Stimulated activated CD4-positive, alpha-beta T cell treated with anti-CD3 and anti-CD28 coated beads, Interleukin-4, amount 100 ng/mL, for 4 hours (primary cell): ENCODE measurements at places on chromosomes 13 and 19.
A peak's percentile ranks its signal among the peaks of the same experiment; 100 is the strongest.

DNA sequence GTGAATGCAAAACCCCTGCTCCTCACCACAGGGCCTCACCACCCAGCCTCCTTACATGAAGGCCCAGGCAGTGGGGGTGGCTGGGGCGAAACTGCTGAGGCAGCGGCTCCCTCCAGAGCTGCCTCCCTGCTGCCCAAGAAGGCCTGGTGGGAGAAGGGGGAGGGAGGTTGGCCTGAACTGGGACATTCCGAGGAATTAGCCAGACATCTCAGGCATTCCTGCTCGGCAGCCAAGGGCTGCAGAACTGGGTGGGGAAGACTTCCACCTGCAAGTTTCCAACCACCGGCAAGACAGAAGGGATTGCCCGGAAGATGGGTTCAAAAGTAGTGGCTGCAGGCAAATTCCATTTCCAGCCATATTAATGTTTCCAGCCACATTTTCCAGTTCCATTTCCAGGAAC, 2.3 kb upstream of the PSPN start:
- no peak for DNase-seq

GRCh38 chr13:39038569-39039030, 344 bp downstream of the NHLRC3 start:
- peak; percentile 25 for DNase-seq

GRCh38 chr13:20192158-20192835, 441 bp downstream of the GJB2 start:
- DNase-seq: no peak

DNA sequence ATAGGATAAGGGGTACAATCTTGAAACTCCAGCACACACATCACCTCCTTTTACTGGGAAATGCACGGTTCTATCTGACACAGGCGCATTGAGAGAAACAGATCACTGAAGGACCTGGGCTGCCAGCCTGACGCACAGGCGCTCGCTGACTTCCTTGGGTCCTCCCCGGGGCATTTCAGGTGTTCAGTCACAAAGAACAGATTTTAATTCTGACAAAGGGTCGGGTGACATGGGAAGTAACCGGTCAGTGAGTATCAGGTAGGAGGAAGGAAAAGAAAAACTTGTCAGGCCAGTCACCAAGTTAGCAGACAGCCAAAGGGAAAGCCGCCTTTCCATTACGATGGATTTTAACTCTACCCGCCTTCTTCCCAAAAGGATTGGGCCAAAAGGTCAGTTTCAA, 39.6 kb downstream of the INSR start:
- DNase-seq: no peak

DNA sequence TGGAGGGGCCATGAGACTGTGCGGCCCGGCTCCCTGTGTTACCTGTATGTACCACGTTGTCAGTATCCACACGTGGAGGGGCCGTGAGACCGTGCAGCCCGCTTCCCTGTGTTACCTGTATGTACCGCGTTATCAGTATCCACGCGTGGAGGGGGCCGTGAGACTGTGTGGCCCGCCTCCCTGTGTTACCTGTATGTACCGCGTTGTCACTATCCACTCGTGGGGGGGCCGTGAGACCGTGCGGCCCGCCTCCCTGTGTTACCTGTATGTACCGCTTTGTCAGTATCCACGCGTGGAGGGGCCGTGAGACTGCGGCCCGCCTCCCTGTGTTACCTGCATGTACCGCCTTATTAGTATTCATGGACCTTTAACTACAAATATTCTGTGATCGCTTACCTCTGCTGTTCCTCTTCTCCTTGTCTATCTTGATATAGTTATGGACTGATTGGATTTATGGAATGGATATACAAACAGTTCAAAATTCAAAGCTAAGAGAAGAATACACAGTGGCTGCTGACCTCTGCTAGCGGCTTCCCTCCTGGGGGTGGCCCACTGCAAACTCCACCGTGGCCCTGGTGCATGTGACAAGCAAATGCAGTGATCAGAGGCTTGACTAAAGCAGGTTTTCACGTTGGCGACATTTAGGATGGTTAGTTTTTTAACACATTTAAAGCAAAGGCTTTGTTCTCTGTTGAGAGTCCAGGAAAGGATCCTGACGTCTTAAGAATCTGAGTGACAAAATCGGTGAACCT, 38.7 kb downstream of the ATP11A start:
- no peak for DNase-seq

DNA sequence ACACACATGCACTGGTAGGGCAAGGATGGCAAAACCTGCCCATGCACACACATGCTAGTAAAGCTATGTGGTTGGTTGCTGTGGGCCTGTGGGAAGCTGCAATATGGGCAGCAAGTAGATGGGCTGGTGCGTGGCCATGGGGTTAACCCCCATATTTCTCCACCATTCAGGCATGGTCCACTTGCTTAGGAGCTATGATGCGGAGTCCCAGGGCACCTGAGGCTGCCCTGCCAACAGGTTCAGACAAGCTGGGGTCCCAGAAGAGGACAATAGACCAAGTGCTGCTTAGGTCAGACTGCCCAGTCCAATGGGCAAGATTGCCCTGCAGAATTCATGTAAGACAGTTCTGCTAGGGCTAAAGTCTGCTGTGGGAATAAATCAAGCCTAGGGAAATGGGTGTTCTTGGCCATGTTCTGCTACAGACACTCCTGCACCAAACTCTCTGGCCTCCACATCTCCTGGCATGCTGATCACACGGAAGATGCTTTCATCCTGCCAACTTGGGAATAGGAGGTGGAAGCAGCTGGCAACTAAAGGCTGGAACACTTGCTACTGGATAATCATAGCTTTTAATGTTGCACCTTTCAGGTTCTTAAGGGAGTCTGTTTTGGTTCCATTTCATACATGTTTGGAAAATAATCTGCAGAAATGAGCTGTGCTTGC, 646.3 kb upstream of the SLITRK1 start:
- no peak for DNase-seq

GRCh38 chr13:43597599-43597945, 189.2 kb downstream of the ENOX1 start:
- DNase-seq: no peak

- no peak for DNase-seq
Measured at GRCh38 chr13:21218351-21219035, 42.0 kb downstream of the MRPL57 start.

GRCh38 chr13:40787062-40787461, 2.3 kb upstream of the SLC25A15 start:
- no peak for DNase-seq

DNA sequence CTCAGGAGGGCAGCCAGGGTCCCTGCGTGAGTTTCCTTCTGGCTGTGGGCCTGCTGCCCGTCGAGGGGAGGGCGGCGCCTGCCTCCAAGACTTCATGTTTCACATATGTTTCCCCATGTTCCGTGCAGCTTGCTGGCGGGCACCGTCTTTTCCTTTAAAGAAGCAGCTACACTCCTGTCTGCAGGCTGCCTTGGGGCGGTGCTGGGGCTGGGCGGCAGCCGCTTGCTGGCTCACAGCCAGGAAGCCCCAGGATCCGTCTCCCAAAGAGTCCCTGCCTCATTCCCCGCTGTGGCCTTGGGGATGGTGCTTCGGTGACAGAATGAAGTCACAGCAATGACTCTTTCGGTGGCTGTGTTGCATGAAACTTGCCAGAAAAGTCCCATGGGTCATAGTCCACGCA, 24.9 kb downstream of the PIAS4 start:
- DNase-seq: no peak

GRCh38 chr19:4081441-4082129, 14.9 kb upstream of the ZBTB7A start:
- DNase-seq: no peak

DNA sequence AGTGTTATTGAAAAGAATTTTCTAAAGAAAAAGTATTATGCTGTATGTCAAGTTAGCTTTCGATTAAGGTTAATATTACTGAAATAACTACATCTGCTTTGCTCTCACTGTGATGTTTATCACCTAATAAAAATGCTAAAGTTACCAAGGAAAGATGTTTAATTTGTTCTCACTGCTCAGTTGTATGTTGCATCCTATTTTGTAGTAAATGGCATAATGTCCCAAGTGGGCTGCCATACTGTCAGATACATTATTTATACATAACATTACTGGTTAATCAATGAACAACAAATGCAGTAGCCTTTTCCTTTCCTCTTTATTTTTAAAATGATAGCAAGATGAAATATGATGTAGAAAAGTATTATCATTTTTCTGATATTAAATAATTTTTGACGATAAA, 226.3 kb upstream of the DACH1 start:
- no peak for DNase-seq

- DNase-seq: no peak
Measured at GRCh38 chr13:78593652-78594455, 9.5 kb downstream of the POU4F1 start.

DNA sequence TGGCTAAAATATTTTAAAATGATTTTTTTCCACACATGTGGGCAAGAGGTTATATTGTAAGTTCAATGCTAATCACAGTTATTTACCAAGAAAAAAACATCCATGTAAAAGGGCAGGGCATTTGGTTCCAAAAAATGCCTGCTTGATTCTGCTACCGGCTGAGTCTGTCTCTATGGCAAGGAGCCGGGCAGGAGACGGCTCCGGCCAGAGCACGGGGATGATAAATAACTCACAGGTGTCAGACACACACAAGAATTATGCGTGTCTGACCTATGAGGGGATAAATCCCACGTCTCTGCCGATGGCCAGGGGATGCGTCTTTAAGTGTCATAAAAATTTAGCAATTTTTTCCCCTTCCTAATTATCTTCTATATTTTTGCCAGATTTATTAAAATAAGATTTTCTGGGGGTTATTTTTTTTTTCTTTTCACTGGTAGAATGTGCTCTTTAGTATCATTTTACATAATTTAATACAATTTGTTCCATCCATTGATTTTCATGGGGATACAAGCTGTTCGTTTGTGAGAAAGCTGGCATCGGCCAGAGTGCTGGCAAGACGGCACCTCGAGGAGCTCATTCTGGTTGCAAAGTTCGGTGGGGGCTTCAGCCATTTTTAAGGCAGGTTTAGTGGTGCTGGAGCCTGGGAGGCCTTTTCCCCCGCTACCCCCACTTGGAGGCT, 253.9 kb downstream of the ZNF536 start:
- no peak for DNase-seq

DNA sequence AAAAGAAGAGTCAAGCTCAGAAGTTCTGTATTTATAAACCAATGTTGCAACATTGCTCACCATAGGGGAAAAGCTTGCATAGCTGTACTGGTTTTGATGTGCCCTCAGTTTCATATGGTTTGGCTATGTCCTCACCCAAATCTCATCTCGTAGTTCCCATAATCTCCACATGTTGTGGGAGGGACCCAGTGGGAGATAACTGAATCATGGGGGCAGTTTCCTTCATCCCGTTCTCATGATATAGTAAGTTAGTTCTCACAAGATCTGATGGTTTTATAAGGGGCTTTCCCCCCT, 73.9 kb downstream of the TNFRSF19 start:
- DNase-seq: no peak
